ENCODE measurements at places on chromosomes 4 and X.
A peak's percentile ranks its signal among the peaks of the same experiment; 100 is the strongest.

DNA sequence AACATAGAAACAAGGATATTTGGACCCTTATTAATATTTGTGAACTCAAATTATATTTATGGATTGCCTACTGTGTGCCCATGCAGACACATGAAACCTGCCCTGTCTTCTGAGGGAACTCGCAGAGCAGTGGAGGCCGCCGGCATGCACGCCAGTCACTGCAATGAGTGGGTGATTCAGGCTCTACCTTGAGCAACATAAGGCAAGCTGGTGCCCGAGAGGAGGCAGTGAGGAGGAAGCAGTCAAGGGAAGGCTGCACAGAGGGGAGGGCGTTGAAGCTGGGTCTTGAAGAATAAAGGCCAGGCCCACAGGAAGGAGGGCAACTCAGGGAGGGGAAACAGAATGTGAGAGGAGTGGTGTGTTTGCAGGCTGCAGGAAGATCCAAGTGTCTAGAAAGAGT lies 52.8 kb downstream of the PPEF2 start:
- no peak for DNase-seq

DNA sequence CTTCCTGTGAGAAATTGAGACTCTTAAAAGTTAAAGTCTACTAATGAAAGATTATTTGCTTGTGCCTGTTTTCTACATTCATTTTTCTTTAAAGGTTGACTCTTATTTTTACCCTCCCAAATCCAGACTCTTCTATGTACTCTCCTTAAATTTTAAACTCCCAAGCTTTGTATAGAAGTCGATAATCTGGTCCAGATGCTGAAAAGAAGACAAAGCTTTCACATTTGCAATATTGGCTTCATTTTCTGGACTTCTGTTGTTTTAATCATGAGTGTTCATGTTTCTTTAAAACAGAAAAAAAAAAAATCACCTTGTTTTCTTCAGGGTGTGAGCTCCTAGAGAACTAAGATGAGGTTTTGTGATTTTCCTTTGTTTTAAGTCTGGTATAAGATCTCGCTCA lies 53.2 kb upstream of the TBC1D14 start:
- no peak for DNase-seq

- DNase-seq, result no peak
These were observed 315.0 kb upstream of the NR3C2 start for GRCh38 chr4:148757171-148757570.

DNA sequence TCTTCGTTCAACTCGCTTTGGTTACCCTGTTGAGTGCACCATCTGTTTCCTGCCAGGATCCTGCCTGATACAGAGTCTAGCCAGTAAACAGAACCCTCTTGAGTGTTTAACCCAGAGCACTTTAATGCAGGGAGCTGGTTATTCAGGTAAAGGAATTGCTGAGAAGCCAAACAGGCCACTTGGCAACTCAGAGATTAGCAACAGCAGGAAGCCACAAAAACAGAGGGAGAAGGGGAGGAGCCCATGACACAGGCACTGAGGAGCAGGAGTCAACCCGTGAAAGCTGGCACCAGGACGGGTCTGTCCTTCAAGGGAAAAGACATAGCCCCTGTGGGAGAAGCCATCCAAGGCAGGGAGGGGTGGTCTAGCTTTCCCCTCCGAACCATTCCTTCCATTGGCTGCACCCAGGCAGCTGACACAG lies 641.4 kb downstream of the ZNF674 start:
- peak; percentile 84 for DNase-seq

GRCh38 chr4:41177016-41177415 lies 37.3 kb downstream of the APBB2 start:
- no peak for DNase-seq

Data from NCI-H2029 (cell line).